ENCODE measurements at places on chromosomes 7 and 10. TPM values are rescaled to one million over a fixed set of nuclear protein-coding genes. Genes with fewer than 3 reads are reported as not detected.

TMEM213 gene
- not detected for total RNA-seq

CISD1 gene
- 17.5 TPM for total RNA-seq

TFR2 gene
- not detected for total RNA-seq

ANKRD1 gene
- total RNA-seq = 3.8 TPM

TRIL gene
- total RNA-seq = 3.2 TPM

SYT15 gene
- 3.4 TPM for total RNA-seq

GRCh38 chr7:103115771-103116170 lies 33.1 kb downstream of the NAPEPLD start:
- no peak for DNase-seq

GRCh38 chr7:111308691-111309090 lies 217.8 kb downstream of the LRRN3 start:
- no peak for DNase-seq

DNA sequence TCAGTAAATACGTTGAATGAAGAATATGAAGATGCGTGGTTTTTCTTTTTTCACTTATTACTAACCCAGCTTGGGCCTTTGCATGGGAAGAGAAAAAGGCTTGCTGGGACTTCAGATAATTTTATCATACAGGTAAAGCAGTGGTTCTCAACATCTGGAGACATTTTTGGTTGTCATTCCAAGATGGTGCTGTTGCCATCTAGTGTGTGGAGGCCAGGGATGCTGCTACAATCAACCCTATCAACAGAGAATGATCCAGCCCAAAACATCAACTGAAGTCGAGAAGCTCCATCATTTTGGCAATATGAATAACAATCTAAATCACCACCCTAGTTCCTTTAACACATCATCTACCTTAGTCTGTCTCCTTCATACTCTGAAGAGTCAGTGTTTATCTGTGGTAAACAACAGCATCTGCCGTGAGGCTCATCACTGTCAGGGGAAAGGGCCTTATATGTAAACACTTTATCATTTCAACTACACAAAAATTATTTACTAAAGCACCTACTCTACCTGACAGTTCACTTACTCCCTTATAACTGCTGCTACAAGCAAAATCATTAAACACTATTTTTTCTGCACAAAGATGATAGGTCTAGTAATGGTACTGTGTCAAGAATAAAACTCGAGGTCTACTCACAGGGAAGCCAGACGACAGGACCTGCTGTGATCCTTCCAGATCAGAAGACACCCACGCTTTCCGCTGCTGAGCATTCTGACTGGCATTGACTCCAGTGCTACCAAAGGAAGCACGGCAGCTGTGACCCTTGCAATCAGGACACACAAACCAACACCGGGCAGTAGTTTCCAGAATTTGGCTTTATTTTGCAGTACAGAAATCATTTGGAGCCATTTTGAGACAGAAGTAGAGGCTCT lies 48.6 kb downstream of the GDI2 start:
- DNase-seq = no peak

DNA sequence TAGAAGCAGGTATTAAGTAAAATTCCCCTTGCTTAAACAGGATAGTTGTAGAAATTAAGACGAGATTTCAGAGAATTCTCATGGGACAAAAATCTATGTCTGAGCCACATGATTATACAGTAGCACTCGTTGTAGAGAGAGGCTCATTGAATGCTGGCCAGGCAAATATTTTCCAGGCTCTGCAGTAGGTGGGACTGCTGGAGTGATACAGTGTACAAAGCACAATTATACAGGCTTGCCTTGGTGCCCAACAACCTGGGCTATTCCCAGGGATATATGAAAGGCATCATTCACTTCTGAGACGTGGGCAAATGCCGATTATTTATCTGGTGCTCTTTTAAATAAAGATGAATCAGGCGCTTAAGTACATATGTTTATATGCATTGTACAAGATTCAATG lies 380.6 kb downstream of the PHTF2 start:
- no peak for DNase-seq

DNA sequence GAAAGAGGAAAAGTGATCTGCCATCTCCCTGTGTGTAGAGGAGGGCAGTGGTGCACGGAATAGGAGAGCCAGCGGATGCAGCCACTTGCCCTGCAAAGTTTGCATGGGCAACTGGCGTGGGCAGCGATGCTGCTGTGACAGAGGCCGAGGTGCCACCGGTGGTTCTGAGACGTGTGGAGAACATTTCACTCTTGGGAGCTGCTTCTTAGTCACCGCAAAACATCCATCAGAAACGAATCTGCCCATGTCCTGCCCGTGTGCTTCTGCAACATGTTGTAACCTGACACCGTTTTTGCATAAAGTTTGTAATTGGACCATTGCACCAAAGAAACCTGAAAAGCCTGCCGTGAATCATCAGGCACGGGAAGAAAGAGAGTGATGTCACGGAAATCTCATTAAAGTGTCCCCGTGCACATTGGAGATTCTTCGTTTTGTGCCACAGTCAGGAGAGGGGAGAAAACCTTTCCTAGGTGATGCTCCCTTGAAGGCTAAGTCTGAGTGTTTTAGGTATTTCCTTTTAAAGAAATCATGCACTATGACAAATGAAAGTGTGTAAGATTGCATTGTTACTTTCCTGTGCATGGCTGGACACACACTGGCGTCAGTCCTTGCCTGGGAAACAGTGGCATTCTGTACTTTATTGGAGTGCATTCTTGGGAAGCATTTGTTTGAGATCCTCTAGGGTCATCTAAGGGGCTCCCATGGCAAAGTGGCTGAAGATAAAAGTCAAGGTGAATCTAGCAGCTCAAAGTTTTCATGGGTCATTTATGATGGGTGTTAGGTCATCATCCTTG lies 302.6 kb downstream of the KLF6 start:
- DNase-seq = no peak

DNA sequence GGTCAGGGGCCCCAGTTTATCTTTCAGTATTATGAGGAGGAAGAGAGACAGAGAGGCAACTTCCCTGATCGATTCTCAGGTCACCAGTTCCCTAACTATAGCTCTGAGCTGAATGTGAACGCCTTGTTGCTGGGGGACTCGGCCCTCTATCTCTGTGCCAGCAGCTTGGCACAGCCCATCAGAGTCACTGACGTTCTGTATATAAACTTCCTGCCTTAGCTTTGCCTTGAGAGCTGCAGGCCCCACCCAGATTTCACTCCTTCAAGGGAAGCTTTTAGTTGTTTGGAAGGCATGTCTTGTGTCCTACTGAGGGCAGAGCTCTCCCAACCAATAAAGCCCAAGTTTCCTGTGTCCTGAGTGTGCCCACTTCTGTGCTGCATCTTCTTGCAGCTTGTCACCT lies 242.5 kb upstream of the PRSS58 start:
- DNase-seq = no peak

DNA sequence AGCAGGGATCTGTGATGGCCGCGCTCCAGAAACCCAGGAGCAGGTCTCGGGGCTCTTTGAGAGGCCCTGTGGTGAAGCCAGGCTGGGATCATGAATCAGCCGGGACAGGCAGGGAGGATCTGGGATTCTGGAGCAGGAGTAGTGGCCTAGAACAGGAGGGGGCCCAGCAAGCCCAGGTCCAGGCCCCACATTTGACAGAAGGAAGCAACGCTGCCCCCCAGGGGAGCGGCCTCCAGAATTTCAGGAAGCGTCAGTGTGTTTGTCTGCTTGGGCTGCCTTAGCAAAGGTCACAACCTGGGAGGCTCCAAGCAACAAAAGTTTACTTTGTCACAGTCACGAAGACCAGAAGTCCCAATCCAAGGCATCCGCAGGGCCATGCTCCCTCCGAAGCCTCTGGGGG lies 36.8 kb downstream of the CLRN3 start:
- DNase-seq = no peak

- no peak for DNase-seq
Observed at GRCh38 chr10:25455980-25456567, 281.3 kb downstream of the GPR158 start.

- no peak for DNase-seq
Observed at GRCh38 chr10:9362721-9363120, 1308.2 kb downstream of the GATA3 start.

- DNase-seq = no peak
Observed at GRCh38 chr7:119026391-119026790, 801.9 kb downstream of the ANKRD7 start.

Measured in omental fat pad (tissue), 4 donors.